ENCODE measurements at places on chromosomes 2 and 18.
A peak's percentile ranks its signal among the peaks of the same experiment; 100 is the strongest.

DNA sequence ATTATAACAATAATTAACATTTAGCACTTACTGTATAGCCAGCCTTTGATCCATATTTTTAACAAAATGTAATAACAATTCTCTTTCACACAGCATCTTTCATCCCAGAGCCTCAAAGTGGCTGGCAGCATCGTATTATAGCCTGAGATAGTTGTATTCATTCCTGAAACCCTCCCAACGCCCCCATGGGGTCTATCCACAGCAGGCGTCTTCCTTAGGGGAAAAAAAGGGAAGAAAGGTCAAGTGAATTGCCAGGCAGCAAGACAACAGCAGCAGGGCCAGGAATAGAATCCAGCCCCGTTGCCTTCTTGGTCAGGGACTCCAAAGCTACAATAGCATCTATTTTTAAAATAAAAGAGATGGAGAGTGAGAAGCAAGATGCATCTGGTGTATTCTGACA is 424.4 kb upstream of the ID2 start:
- no peak for DNase-seq

DNA sequence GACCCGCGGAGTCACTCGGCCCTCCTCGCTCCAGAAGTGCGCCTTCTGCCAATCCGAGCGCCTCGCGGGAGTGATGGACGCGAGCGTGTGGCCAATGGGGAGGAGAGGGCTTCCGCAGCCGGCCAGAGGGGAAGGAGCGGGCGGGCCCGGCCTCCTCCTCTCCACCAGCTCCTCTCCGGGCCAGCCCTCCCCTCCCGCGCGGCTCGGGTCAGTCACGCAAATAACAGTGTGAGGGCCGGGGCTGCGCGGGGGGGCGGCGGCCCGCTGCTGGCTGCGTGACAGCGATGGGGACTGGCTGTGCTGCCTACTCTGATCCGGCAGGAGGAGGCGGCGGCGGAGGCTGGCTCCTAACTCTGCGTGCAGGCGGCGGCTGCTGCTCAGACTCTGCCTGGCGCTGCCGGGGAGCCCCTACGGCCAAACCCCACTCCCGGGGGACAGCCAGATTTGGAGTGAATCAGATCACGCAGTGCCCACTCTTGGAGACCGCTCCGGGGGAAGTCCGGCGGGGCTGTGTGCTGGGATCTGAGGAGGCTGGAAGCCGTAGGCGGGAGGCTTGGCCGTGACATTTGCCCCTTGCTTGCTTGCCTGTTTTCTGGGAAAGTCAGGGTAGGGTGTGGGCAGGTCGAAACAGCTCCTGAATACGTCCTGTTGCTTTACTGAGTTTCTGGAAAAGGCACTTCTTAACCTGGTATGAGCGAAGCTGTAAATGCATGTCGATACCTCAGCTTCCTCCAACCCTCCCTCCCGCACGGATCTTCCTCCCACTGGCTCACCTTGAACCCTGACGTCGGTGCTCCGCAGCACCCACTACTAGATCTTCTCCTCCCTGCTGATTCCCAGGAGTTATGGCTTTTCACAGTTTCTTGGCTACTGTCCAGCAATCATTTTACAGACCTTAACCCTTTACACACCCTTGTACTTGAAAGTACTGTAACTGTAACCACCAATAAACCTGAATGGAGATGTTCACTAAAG is 97.9 kb upstream of the SERTAD2 start:
- peak; percentile 65 for DNase-seq

DNA sequence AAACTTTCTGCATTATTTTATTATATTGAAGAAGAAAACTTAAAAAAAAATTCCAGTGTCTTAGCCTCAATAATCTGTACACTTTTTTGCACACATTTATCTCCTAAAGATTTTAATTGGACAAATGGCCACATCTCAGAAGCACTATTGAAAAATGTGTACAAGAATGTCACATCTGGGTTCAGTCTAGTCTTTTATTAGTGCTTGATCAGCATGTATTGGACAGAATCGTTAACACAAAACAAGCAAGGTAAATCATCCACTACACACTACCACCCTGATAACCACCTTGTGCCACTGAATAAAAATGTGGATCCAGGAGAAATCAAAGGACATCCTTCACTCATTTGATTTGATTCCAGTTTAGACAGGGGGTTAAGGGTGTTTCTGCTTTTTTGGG is 554.8 kb downstream of the ARHGAP15 start:
- DNase-seq = no peak

DNA sequence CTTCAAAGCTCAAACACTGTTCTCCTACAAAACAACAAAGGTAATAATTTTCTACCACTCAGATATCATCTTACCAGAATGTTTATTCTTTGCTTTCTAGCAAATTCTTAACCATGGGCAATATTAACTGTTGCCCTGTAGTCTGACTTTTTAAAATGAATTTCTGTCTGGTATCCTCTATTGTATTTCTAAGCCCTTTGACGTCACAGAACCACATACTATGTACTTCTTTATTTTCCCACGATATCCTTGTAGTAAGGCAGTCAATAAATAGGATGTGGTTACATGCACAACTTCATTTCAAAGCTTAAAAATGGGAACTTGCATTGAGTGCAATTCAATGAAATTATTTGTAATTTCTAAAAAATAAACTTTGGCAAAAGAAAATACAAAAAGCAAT is 58.7 kb downstream of the THADA start:
- DNase-seq = no peak

- no peak for DNase-seq
These were observed 50.4 kb downstream of the PLEKHA3 start for GRCh38 chr2:178530625-178531142.

GRCh38 chr2:202695166-202695565 is 60.4 kb downstream of the FAM117B start:
- DNase-seq = no peak

- DNase-seq = no peak
These were observed 15.0 kb downstream of the GPR55 start for GRCh38 chr2:230909841-230910545.

GRCh38 chr2:175597286-175597685 is 404.8 kb downstream of the LNPK start:
- peak; percentile 50 for DNase-seq

DNA sequence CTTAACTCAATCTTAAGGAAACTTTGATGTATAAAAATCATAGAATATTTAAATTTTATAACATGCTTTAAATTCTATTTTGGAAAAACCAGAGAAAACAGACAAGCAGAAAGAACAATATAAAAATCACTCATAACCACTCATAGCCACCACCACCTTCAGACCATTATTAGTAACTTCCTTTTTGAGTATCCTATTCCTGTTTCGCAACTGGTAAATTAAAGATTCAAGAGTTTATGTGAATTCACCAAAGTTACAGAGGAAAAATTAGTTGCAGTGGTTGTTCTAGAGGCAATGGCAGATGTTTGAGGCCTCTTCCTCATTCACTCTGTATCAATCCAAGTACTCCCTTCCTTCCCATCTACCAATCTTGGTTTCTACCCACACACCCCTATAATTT is 49.3 kb upstream of the PROKR1 start:
- no peak for DNase-seq

GRCh38 chr2:126748188-126748760 is 92.3 kb downstream of the GYPC start:
- no peak for DNase-seq

- no peak for DNase-seq
These were observed at the start of gene SLC25A52 for GRCh38 chr18:31760695-31761094. TSS of gene SLC25A52 (minus strand) at chr18:31760880. CDS start at chr18:31760661, 219 bp downstream.

- peak; percentile 44 for DNase-seq
These were observed 37.9 kb downstream of the MTERF4 start for GRCh38 chr2:241064008-241064801.

- no peak for DNase-seq
These were observed 187.8 kb upstream of the FAM98A start for GRCh38 chr2:33786881-33787280.

DNA sequence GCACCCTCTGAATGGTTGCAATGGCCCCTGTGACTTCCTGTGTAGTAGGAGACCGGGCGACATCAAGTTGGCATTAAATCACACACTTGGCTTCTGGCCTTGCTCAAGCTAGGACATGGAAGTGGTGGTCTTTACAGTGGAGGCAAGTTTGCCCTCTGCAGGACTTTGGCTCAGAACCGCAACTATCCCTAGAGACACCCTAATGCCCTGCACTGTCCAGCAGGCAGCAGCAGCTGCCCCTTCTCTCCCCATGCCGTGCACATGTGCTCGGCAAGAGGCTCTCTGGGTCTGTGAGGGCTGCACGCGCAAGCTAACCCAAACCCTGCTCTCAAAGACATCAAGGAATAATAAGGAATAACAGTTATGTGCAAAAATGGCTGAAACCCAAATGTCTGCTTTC is 106.5 kb downstream of the COL6A3 start:
- DNase-seq = no peak

DNA sequence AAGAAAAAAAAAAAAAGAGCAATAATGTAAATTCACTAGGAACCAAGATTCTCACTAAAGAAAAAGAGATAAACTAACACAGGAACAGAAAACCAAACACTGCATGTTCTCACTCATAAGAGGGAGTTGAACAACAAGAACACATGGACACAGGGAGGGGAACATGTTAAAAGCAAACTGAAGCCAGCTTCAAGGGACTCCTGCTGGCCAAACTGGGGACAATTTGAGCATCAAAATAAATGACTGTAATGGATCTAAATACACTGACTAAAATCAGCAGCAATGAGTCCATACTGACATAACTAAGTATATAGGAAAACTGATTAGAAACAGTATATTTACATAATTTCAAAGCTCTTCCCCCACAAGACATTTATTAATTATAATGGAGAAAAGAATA is 73.0 kb downstream of the FARSB start:
- no peak for DNase-seq

- DNase-seq = no peak
These were observed 642.7 kb downstream of the NR4A2 start for GRCh38 chr2:155689791-155690190.

DNA sequence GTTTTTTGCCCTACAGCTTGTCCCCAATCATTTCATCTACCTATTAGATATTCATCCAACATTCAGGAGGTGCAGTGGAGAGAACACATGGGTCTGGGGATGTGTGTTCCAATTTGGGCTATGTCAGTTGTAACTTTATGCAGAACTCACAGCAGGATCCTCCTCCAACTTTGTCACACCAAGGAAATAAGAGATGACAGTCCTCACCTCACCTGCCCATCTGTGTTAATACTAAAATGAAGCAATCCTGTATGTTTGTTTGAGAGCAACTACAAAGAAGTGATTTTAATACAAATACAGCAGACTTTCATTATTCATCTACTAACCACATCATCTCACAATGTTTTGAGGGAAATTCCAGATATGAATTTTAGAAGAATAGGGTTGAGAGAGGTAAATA is 126.7 kb downstream of the ARHGAP15 start:
- DNase-seq = no peak

DNA sequence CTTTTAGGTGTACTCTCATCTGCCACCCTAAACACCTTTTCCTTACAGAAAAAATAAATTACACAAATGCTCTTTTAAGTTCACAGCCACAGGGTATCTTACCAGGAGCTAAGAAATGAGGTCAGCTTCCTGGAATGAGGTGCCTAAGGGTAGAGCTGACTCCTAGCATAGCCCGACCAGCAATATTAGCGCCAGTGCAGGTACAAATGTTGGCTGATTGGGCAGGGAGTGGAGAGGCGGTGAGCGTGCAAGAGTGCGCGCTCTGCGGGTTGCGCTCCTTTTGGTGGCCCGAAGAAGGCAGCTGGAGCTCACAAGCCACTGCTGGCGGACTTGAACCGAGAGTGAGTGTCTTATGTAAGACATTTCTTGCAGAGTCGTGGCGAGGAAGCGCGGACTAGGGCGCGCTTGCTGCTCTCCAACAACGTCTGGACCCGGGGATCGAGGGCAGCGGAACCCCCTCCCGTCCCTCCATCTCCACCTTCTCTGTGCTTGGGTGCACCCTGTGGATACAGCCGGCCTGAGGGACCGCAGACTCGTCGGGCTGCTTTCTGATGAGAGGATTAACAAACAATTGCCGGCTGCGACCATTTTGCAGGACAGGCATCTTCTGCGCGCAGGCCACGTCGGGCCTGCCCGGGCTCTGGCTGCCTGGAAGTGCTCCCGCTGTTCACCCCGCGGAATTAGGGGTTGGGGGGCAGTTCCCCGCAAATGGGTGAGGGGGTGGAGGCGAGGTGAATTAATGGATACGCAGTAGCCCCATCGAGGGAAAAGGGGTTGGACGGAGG is 17.3 kb downstream of the BOLA3 start:
- peak; percentile 38 for DNase-seq

- DNase-seq = no peak
These were observed 7.8 kb upstream of the KIF5C start for GRCh38 chr2:148867079-148867769.

DNA sequence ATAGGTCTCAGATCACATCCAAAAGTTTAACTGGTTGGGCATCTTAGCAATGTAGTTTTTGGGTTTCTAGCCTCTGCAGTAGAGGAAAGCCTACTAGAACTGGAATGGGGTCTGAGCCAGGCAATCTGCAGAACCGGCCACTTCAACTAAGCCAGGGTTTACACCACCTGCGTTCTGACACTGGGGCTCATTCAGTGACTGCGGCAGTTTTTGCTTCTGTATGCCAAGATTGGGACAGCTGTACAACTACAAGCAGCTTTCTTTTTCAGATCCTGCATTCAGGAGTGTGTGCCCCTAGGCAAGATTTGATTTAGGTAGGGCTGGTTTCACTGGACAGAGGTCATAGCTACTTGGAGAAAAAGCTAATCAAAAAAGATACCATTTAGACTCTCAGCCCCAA is 43.7 kb upstream of the IGFBP5 start:
- no peak for DNase-seq

- peak; percentile 28 for DNase-seq
These were observed 533 bp downstream of the HPCAL1 start for GRCh38 chr2:10303181-10303693.

DNA sequence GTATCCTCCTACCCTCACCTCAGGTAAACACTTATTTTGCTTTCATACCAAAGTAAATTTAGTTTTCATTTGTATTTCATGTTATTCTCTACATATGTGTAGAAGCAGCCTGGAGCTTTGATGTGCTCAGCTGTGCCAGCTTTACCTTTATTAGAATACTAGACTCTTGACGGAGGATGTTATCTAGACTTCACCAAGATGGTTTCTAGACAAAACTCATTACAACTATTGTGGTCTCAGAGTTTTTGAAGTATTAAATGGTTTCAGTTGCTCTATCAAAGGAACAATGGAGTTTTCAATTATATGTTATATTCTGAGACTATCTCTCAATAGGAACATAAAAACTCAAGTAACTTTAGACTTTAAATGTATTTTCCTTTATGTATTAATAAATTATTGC is 5.0 kb upstream of the IL18RAP start:
- no peak for DNase-seq

GRCh38 chr18:76936877-76937276 is 114.5 kb downstream of the ZNF236 start:
- no peak for DNase-seq

DNA sequence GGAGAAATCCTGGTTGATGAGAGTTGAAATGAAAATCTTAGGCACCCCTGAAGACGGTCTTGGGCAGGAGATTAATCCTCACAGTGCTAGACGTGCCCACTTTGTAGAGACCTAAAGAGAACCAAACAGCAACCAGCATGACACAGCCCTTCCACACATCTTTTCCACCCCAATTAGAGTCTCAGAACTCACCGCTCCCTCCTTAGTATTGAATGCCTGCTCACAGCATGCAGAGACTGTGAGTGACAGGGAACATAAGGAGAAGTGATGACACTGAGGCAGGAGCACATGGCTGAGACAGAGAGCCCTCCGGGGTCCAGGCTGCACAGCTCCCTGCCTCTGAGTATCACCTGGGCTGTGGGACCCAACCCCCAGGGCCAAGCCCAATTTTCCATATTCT is 367.6 kb downstream of the EIPR1 start:
- no peak for DNase-seq

Measured in foreskin fibroblast (primary cell).